NCI-H1694 treated with DMSO at 0.1 percent for 48 hours (cell line): ENCODE measurements at places on chromosomes 11 and 22.
A peak's percentile ranks its signal among the peaks of the same experiment; 100 is the strongest.

- no peak for DNase-seq
Measured at GRCh38 chr22:35368386-35368785, 12.5 kb upstream of the HMOX1 start.

DNA sequence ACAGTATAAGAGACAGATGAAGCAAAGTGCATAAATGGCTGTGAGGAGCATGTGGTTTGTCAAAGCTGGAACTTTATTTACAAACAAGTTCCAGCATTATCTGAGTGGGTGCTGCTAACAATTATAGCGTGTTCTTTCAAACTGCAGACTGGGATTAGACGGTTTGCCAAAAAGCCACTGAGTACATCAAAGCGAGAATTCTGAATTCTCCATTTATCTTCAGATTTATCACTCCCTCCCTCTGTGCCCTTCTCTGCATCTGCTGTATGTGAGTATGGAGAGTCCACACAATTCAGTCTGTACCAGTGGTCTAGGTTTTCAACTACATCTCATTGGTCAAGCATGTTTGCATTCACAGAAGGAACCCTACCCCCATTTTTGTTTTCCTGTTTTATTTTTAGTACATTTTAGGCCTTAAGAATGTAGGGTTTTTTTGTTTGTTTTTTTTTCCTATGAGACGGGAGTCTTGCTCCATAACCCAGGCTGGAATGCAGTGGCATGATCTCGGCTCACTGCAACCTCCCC, 18.1 kb upstream of the INCENP start:
- DNase-seq: no peak

DNA sequence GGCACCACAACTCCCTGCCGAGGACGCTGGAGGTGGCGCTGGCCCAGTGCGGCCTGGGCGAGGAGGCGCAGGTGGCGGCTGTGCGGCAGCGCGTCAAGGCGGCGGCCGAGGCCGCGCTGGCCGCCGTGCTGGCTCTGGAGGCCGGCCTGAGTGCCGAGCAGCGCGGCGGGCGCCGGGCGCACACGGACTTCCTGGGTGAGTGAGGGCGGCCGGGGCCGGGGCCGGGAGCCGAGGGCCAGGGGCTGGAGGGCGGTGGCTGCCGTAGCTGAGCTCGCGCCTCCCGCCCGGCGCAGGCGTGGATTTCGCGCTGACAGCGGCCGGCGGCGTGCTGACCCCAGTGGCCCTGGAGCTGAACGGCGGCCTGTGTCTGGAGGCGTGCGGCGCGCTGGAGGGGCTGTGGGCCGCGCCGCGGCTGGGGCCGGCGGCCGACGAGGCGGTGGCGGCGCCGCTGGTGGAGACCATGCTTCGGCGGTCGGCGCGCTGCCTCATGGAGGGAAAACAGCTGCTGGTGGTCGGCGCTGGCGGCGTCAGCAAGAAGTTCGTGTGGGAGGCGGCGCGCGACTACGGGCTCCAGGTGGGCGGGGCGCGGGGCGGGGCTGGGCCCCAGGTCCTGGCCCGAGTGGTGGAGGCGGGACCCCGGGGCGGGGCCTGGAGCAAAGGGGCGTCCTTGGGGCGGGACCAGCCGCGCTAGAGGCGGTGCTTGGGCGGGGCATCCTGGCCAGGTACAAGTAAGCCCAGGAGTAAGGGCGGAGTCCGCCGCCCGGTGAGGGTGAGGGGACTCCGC, 5.4 kb downstream of the CARNS1 start:
- peak; percentile 66 for DNase-seq

DNA sequence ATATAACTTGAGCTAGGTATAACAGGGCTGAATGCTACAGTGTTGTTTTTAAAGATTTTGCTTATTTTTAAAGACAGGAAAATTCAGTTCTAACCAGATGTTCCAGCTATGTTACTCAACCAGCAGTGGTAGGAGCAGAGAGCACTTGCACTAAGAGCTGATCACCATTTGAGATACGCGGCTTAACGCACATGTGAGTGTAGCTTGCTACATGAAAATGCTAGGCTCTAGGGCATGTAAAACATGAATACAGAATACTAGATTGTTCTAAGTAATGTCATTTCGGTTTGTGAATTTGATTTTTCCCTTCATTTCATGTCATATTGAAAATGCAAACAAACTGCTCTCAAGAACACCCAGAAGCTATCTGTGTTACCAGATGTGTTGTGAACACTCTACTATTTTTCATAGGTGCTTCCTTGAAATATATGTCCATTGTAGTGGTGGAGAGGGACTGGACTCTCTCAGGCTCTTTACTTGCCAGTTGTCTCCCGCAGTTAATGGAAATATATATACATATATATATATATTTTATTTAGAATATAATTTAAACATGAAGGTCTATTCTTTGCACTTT, 10.8 kb upstream of the TECTA start:
- DNase-seq: no peak

DNA sequence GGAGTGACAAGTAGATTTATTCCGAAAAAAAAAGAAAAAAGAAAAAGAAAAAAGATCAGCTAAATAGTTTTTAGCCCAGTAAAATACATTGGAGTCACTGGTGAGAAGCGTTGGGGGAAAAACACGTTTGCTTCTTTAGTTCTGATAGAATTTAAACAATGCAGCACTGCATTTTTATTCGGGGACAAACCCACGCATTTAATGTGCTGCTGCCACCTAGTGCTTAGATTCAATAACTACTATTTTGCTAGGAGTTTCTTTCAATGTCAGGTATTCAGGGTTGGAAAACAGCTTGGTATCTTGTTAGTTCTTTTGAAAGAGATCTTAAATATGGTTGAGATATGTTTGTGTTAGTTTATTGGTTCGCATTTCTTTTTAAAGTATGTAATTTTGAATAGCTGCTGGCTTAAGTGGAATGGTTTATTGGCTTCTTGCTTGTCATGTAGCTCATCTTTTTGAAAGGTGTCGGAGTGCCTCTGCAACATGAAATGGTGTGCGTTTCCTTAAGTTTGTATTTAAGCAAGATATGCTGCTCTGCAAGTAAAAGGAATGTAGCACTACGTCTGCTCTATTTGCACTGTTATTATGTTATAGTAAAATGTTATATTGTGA, 41.9 kb downstream of the SVIP start:
- DNase-seq: peak; percentile 70

DNA sequence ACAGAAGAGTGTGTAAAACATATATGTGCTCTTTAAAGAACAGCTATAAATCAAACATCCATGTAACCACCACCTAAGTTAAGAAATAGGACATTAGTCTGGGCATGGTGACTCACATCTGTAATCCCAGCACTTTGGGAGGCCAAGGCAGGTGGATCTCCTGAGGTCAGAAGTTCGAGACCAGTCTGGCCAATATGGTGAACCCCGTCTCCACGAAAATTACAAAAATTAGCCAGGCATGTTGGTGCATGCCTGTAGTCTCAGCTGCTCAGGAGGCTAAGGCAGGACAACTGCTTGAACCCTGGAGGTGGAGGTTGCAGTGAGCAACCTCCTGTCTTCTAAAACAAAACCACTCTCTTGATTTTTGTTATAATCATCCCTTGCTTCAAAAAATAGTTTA, 103.3 kb downstream of the LRRC32 start:
- no peak for DNase-seq

DNA sequence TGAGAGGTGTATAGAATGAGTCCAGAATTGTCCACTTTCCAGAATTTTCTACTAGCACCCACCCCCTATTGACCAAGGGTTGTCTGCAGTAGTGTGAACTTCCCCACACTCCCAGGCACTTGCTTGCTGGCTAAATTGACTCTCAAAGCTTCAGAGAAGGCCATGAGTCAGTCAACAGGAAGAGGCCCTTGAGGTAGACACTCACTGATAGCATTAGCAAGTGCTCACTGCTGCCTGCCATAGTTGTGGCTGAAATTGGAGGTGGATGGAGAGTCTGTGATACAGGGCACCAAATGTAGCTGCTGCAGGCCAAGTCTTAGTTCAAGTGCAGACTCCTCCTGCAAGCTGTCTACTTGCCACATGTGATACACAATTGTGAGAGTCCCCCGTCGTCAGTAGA, 156.8 kb downstream of the SPON1 start:
- no peak for DNase-seq

- no peak for DNase-seq
Measured at GRCh38 chr22:19178065-19178656, 375 bp downstream of the SLC25A1 start.
